ENCODE measurements at places on chromosomes 2 and 18.

GRCh38 chr2:119136872-119137271, 21.7 kb downstream of the C1QL2 start:
- no peak for DNase-seq

GRCh38 chr2:144753416-144753815, 233.5 kb upstream of the ZEB2 start:
- no peak for DNase-seq

DNA sequence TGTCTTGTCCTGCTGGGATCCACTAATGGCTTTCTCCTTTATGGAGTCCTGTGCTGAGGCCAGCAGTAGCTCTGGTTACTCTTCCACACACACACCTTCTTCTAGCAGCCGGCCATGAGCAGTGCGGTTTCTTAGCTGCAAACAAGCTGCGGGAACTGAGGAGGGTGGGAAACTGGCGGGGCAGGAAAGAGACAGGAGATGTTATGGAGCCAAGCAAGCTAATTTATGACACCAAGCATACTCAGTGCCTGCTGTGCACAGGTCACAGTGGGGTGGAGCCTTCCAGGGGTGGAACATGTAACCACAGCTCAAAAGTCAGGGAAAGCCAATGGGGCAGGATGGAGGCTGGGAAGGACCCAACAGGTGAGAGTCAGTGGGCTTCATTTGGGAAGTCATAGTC, 180.8 kb downstream of the FAM210A start:
- DNase-seq = no peak

DNA sequence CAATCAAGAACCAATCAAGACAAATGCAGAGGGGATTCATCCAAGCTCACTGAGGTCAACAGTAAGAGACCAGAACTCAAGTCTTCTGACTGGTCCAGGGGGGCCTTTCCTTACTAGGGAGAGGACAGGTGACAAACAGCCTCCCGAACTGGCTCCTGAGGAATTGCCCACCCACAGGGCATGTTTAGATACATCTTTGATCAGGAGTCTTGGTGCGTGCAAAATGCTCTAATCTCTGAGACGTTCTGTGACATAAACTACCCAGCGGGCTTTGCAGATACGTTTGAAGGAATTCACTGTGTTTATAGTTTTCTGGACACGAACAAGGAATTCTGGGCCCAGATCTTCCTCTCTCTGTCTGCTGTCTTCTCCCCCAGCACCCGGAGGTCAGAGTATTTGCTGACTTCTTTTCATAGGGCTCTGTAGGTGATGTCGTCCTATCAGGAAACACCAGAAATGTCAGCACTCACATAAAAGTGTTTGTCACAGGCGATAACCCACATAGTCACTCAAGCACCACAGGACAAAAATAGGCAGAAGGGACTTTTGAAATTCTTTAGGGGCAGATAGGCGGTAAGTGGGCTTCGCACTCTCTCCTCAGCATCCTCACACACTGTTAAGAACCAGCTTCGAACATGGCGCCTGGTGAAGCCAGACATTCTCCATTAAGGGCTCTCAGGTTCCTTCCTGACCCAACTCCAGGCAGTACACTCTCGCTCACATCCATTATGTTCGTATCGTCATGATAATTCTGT, 349.0 kb downstream of the CYRIA start:
- DNase-seq = no peak

- DNase-seq = no peak
These were observed 1.9 kb downstream of the NOP58 start for GRCh38 chr2:202267495-202267894.

DNA sequence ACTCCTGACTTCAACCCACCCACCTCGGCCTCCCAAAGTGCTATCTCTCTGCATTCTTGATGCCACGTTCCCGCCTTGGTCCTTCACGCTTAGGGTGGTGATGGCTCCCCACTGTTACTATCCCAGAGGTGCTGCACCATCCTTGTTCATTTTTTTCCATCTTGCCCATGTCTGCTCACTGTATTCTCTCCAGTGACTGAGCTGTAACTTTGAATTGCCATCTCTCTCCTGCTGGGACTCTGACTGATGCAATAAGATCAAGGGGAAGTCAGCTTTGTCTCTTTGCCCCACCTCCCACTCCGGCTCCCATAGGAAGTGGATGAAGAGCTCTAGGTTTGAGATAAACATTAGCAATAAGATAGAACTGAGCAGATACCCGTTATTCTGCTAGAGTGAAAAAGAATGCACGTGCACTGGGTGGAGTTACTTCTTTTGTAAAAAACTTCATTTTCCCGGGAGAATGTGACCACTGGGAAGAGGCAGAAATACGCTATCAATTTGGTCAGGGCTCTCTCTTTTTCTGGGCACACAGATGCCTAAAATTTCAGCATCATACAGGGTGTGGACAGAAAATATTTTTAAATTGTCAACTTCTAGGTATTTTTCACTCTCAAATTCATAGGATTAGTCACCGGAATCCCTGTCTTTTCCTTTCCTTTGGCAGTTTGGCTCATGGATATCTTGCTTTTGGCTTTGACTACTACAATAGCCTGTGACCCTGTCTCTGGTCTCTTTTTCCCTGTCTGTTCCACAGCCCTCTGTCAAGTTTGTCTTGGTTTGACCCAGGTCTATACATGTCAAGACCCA, 105.4 kb downstream of the POLR1A start:
- no peak for DNase-seq

GRCh38 chr2:235170536-235171521, 219.0 kb downstream of the SH3BP4 start:
- DNase-seq = no peak

DNA sequence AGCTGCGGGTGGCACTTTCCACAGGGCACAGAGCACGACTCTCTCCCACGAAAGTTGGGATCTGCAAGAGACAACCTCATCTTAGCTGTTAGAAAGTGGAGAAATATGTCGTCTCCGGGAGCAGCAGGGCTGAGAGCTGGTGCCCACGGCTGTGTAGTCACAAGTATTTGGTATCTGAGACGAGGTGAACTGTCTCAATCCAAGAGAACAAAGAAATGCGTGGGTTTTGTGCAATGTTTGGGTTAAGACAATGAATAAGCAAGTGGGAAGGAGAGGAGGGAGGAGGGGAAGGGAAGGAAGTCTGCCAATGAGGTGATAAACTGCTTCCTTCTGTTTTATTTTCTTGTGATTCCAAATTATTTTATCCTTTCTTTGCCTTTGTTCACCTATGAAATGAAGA, 18.0 kb downstream of the DYTN start:
- DNase-seq = no peak

Data from activated gamma-delta T cell treated with Interleukin-2 at 50 U/mL for 16 hours (primary cell).